ENCODE measurements at places on chromosomes 1 and 21.

GRCh38 chr1:89147678-89148658, 22.1 kb upstream of the GBP2 start:
- no peak for DNase-seq

DNA sequence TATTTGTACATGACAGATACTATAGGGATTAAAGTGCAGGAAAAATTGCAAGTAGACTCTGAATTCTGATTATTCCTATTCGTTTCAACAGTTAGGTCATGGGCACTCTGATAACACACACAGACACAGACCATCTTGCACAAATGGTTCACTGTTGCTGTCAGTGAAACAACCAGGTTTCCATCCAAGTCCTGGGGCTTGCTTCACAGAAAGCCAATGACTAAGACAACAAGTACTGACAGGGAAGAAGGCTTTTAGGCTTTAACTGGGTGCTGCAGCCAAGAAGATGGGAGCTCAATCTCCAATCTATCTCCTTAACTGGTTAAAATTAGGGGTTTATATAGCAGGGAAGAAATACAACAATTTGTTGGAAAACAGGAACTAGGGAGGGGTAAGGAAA, 57.6 kb downstream of the RIMS3 start:
- no peak for DNase-seq

GRCh38 chr1:9909234-9910046, 629 bp downstream of the CTNNBIP1 start:
- DNase-seq: no peak

DNA sequence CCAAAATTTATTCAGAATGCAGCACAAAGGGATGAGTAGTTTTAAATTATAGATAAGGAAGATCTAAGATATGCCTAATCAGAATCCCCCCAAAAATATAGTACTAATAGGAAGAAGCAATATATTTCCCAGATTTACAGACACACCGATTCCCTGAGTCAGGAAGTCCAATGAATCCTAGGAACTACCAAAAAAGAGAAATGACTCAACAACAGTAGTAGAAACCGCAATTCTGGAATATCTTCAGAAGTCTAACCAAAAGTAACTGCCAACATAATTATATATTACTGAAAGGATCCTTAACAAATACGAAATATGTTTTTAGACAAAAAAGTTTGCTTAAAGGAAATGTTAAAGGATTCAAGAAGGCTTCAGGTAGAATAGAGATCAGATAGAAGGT, 10.3 kb downstream of the AHCTF1 start:
- DNase-seq: no peak

- no peak for DNase-seq
These were observed 53.1 kb upstream of the PROX1 start for GRCh38 chr1:213934649-213935048.

DNA sequence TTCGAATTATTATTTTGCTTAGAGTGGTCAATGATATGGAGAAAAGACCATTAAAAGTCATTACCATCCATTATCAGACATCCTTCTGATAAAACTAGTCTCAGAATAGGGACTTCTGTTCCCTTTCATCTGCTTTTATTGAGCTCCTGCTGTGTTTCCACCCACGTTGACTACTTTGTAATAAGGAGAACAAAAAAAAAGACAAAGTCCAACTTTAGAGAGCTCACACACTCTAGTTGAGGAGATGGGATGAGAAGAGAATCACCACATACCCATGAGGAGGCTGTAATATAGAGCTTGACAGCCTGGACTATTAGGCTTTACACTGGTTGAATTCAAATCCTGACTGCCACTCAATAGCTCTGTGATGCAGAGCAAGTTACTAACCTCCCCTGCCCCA, 27.8 kb upstream of the ALDH9A1 start:
- no peak for DNase-seq

DNA sequence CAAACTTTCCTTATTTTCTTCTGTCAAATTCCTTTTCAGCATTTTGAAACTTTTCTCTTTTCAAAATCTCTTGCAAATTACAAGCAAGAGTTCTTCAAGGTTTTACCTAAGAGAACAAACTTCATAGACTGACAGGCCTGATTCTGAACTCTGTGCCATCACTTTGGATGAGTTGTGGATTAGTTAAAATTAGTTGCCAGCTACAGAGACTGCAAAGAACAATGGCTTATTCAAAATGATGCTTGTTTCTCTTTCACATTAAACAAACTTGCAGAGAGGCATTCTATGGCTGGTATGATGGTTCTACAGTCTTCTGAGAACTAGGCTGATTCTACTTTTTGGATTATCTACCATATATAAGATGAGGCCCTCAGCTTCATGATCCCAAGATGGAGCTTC, 3.8 kb downstream of the LRRC8B start:
- no peak for DNase-seq

DNA sequence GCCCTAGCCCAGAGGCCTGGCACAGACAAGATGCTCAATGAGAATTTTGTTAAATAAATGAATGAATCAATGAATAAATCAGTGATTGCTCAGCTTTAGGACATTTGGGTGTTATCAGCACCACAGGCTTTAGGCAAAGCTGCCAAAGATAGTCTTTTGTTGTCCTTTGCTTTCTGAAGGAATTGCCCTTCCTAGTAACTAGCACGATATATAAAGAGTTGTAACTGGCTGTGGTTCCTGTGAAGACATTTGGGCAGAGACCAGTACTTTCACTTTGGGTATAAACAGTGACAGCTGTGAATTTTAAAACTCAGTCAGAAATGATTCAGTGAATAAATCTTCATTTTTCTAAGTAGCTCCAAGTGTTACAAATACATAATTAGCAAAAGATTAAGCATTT, 13.3 kb downstream of the RNU5D-1 start:
- DNase-seq: no peak

DNA sequence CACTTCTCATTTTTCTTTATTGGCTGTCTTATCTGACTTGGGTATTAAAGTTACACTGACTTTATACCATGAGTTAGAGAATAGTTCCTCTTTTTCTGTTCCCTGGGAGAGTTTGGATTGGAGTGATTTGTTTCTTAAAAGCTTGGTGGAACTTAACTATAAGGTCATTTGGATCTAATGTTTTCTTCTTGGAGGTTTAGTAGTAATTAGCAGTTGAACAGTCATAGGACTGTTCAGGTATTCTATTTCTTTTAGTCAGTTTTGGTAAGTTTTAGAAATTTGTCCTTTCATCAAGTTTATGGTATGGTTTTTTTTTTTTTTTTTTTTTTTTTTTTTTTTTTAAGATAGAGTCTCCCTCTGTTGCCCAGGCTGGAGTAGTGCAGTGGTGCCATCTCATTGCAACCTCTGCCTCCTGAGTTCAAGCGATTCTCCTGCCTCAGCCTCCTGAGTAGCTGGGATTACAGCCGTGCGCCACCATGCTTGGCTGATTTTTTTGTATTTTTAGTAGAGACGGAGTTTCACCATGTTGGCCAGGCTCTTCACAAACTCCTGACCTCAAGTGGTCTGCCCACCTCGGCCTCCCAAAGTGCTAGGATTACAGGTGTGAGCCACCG, 6.3 kb downstream of the TTC3 start:
- DNase-seq: peak; percentile 57

DNA sequence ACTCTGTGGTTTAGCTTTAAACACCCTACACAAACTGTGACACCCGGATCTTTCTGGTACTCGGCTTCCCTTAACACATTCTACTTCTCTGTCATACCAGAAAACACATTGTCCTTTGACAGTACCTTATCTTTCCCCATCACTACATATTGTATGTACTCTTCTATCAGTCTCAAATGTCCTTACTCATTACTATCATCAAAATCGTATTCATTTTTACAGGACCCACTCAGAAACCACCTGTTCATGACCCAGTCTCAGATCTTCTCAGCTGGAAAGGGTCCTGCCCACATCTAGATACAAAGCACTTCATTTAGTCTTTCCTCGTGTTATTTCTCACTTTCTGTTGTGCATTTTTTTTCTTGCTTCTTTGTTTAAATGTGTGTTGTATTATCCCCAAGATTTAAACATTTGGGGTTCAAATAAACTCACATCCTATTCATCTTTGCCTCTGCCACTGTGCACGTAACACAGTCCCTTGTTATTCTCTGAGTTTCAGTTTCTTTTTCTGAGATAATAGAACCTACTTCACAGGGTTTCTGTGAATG, 27.7 kb downstream of the CD34 start:
- DNase-seq: no peak

- no peak for DNase-seq
These were observed 33.2 kb downstream of the PRDM15 start for GRCh38 chr21:41846033-41846317.

DNA sequence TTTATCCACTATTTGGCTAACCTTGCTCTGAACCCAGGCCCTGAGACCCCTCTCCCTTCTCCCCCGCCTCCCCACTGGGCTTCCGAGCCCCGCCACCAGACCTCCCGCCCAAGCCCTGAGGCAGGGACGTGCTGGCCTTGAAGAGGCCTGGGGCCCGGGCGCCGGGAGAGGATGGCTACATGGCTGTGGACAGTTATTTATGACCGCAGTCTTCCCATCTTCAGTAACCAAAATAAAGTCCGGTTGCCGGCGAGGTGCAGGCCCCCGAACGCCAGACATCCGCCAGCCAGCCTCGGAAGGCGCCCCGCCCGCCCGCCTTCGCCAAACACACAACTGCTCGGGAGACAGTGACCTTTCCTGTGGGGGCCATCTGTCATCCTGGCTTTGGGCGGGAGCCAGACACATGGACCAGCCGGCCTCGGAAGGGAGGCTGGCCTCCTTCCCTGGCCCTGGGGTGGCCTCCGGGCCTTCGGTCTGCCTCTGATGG, 69.0 kb downstream of the DHRS3 start:
- no peak for DNase-seq

GRCh38 chr1:54795356-54795665, 5.8 kb downstream of the TTC22 start:
- no peak for DNase-seq

GRCh38 chr1:97467445-97467844, 453.4 kb downstream of the DPYD start:
- DNase-seq: no peak

DNA sequence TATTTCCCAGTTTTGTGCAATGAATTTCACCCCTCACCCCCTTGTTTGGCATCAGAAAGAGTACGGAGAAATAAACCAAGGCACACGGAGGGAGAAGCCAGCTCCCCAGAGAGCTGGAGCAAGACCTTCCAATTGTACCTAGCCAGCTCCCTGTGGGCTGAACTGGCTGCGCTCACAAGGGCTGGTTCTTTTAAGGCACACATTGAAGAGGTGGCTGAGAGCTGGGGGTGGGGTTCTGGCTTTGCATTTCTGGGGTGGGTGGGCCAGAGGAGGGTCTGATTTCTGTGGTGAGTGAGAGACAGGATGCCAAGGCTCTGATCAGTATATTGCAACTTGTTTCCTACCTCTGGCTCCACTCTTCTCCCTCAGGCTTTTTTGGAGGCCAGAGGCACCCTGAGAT, 39.5 kb upstream of the NFASC start:
- no peak for DNase-seq

- DNase-seq: no peak
These were observed 1526.3 kb downstream of the PLA2G4A start for GRCh38 chr1:188355082-188355481.

GRCh38 chr1:12567288-12567819, 50.7 kb downstream of the DHRS3 start:
- no peak for DNase-seq

GRCh38 chr1:53525595-53525994, 66.4 kb downstream of the DMRTB1 start:
- DNase-seq: no peak

GRCh38 chr1:84771895-84772294, 81.6 kb upstream of the SSX2IP start:
- DNase-seq: no peak

DNA sequence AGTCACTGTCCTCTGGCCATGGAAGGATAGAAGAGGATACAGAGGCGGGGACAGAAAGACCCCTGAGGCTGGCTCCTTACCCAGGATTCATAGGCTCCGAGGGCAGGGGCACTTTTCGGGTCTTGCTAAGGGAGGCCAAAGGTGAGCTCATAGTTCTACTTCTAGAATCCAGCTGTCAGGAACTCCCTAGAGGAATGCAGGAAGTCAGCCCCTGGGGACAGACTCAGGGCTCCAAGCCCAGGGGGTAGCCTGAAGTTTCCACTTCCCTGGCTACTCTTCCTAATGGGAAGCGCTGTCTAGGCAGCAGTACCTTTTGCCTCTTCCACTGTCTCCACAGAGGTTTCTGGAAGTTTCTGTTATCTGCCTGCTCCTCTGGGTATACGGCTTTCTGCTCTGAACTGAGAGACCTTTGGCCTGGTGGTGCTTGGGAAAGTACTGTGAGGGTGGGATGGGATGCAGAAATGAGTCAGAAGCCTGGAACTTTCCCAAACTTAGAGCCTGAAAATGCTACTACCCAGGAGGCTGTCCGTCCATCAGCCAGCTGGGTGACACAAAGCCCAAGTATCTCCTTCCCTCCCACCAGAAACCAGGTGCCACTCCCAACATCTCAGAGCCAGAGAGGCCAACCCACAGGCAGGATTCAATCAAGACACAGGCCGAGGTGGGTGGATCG, 3.6 kb downstream of the UBXN11 start:
- DNase-seq: peak; percentile 79

- DNase-seq: no peak
These were observed 19.3 kb upstream of the POFUT2 start for GRCh38 chr21:45306832-45307571.

- DNase-seq: no peak
These were observed 84.1 kb upstream of the SERBP1 start for GRCh38 chr1:67514300-67514699.

DNA sequence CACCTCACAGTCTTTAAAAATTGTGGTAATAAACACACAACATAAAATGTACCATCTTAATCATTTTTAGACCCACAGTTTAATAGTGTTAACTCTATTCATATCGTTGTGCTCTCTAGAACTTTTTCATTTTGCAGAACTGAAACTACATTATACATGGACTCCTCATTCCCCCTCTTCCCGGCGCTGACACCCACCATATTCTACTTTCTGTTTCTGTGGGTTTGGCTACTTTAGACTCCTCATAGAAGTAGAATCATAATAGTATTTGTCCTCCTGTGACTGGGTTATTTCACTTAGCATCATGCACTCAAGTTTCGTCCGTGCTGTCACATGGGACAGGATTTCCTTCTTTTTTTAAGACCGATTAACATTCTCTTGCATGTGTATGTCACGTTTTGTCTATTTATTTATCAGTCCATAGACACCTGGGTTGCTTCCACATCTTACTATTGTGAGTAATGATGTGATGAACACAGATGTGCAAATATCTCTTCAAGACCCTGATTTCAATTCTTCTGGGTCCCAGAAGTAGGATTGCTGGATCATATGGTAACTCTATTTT, 62.9 kb upstream of the TMPRSS2 start:
- no peak for DNase-seq

GRCh38 chr1:54989968-54990810, 8.5 kb upstream of the BSND start:
- DNase-seq: no peak

DNA sequence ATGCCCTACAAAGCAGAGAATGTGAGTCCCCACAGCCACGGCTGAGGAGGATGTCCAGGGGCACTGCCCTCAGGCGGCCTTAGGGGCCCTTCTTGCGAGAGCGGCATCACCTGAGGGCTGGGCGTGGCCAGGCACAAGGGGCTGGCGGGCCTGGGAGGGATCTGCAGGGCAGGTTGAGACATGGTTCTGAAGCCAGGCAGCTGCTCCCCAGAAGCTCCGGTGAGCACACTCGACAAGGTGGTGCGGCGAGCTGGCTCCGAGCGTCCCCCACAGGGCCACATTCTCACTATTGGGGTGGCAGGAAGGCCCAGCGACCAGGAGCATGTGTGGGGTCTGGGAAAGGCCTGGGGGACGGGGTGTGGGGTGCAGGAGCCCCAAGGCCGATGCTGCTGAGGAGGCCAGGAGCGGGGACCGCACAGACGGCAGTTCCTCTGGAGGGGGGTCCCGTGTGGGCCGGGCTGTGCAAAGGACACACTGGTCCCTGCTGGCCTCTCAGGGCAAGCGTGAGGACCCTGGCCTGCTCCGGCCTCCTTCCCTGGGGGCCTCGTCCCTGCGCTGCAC, 47.2 kb downstream of the MORN1 start:
- DNase-seq: no peak
